ENCODE measurements at places on chromosomes 12 and 14. TPM values are rescaled to one million over a fixed set of nuclear protein-coding genes. Genes with fewer than 3 reads are reported as not detected.
A peak's percentile ranks its signal among the peaks of the same experiment; 100 is the strongest.

DNA sequence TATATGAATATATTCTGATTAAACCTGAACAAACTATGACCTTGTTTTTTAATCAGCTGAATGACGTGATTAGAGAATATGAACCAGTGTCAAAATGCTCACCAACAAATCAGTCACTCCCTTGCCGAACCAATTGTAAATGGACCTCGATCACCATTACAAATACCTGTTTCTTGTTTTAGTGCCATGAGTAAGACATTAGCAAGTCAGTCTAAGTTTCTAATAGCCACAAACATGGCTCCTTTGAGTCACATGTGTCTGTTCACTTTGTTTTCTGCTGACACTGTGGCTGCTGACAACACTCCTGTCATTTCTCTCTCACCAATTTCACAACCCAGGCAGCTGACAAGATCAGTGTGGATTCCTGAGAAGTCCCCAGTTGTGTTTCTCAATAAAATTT lies 286.2 kb upstream of the MDGA2 start:
- no peak for DNase-seq
- no peaks in the 10 kb centered on the region for H3K4me1 ChIP-seq
- no peak overlapping the region for H3K27ac ChIP-seq
- no peaks in the 10 kb centered on the region for H3K36me3 ChIP-seq
- no peak overlapping the region for H3K4me3 ChIP-seq

Gene TUNAR
- not detected for total RNA-seq

DNA sequence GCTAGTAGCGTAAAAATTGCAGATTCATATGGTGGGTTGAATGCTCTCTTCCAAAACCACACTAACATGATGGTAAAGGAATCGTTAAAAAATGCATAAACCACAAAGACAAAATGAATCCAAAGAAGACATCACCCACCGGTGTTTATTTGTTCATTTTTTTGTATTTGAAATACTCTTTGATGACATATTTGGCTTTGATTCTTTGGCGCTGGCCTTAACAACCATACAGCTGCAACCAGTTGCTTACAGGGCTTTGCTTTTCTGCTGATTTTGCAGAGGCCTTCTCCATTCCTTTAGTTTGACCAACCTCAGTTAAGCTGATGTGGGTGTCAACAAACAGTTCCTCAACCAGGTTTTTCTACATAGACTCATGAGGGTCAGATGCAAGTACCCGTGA lies 103.5 kb downstream of the CACNA1C start:
- H3K36me3 ChIP-seq, result no peaks in the 10 kb centered on the region
- H3K4me3 ChIP-seq, result no peak overlapping the region
- H3K27me3 ChIP-seq, result no peaks in the 10 kb centered on the region
- DNase-seq, result no peak

GRCh38 chr14:21874946-21875345 lies 201.3 kb upstream of the OR4E1 start:
- H3K4me3 ChIP-seq, result peak overlapping the region; percentile 47
- no peaks in the 10 kb centered on the region for H3K36me3 ChIP-seq
- peak; percentile 29 for DNase-seq
- H3K27me3 ChIP-seq, result no peaks in the 10 kb centered on the region
- H3K4me1 ChIP-seq, result peaks cover 28% of the 10 kb centered on the region
- peak overlapping the region; percentile 46 for H3K27ac ChIP-seq

Measured in naive thymus-derived CD4-positive, alpha-beta T cell (primary cell).